Mononuclear cell (primary cell): ENCODE measurements at places on chromosomes 7 and 10. TPM values are rescaled to one million over a fixed set of nuclear protein-coding genes. Genes with fewer than 3 reads are reported as not detected.

Gene BNIP3
- total RNA-seq, result 13.5 TPM

Gene AGBL3
- 2.1 TPM for total RNA-seq

Gene NACAD
- total RNA-seq, result 0.10 TPM

Gene FRAT1
- 21.9 TPM for total RNA-seq

Gene OPN1SW
- not detected for total RNA-seq

Gene FIS1
- 83.9 TPM for total RNA-seq

Gene TAS2R3
- total RNA-seq, result 0.73 TPM

Gene PRF1
- total RNA-seq, result 60.4 TPM

Gene TACR2
- total RNA-seq, result not detected

Gene SLC13A1
- total RNA-seq, result not detected

Gene FAM25G
- not detected for total RNA-seq

Gene ENTPD7
- 4.6 TPM for total RNA-seq

Gene ZNF804B
- not detected for total RNA-seq

Gene ZNF398
- total RNA-seq, result 18.7 TPM

Gene ZNF425
- 0.10 TPM for total RNA-seq

Gene THSD7A
- total RNA-seq, result 0.10 TPM

Gene ADCY1
- under 0.01 TPM for total RNA-seq

Gene GATA3
- 7.3 TPM for total RNA-seq

Gene ZNF736
- total RNA-seq, result 31.3 TPM

Gene CYP2E1
- total RNA-seq, result 0.42 TPM

Gene SH2B2
- 9.2 TPM for total RNA-seq

Gene KCNH2
- total RNA-seq, result 0.94 TPM

Gene PLEKHS1
- total RNA-seq, result 0.21 TPM

Gene ARHGAP22
- total RNA-seq, result 1.2 TPM

Gene C7orf57
- total RNA-seq, result not detected

Gene GDF10
- total RNA-seq, result not detected

Gene TMEM140
- 51.4 TPM for total RNA-seq

Gene FIGNL1
- 18.4 TPM for total RNA-seq

Gene NMT2
- total RNA-seq, result 17.1 TPM

Gene MRC1
- total RNA-seq, result 0.21 TPM

Gene APBB1IP
- 38.0 TPM for total RNA-seq

Gene PRLHR
- total RNA-seq, result under 0.01 TPM

Gene CDK14
- 11.1 TPM for total RNA-seq

Gene TACC2
- not detected for total RNA-seq

Gene SNX10
- 70.1 TPM for total RNA-seq

Gene GALNT17
- total RNA-seq, result not detected

Gene STOX1
- 0.21 TPM for total RNA-seq

Gene RBM20
- total RNA-seq, result 1.0 TPM

Gene ADCYAP1R1
- total RNA-seq, result under 0.01 TPM
